Effector CD4-positive, alpha-beta T cell (primary cell): ENCODE measurements at places on chromosomes 11 and 22.

- no peak for DNase-seq
Measured at GRCh38 chr11:116906479-116906878, 69.1 kb upstream of the APOA1 start.

DNA sequence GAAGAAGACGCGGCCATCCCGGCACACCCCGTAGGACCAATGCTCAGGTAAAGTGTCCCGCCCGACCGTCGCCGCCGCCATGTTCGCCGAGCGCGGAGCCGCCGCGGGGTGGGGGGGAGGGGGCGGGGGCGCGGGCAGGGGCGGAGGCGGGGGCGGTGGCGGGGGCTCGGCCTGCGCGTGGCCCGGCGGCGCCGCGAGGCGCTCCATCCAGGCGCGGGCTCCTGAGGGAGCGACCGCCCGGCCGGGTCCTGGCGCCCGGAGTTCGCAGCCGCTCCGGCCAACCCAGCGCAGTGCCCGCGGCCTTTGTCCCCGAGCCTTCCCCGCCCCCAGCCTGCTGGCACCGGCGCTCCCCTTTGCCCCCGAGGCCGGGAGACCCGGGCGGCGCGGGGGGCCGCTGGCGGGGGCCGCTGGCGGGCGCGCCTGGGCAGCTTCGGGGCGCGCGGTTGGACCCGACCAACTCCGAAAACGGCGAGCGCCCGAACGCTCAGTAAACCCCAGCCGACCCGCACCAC is at the start of gene PLEKHA7:
PLEKHA7 (minus strand) TSS at position 94 of the 512 bp plus-strand sequence; CDS start at position 81, 13 bp downstream.
- DNase-seq = no peak

- DNase-seq = no peak
Measured at GRCh38 chr11:70398834-70399680, 728 bp downstream of the CTTN start.

GRCh38 chr11:67240576-67241389 is 25.5 kb upstream of the GRK2 start:
- DNase-seq = peak; percentile 82

DNA sequence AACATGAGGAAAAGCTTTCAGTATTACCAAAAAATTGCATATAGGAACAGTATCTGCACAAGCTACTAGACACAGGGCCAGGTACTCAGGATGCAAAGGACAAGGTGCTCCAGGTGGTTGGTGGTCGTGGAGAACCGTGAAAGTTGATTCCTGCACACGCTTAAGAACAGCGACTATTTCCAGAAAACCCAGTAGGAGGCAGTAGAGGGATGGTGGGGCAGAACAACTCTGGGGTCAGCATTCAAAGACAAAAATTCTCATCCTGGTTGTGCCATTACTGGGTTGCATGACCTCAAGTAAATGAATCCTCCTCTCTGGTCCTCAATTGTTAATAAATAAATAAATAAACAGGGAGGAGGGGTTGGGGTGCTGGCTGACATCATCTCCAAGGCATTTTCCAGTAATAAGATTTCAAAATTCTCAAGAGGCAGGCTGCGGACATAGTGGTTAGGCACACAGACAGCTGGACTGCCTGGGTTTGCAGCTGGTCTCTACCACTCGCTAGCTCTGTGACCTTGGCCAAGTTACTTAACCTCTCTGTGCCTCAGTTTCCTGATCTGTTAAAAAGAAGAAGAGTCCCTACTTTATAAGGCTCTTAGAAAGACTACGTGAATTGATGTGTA is 89.6 kb downstream of the ISX start:
- no peak for DNase-seq

DNA sequence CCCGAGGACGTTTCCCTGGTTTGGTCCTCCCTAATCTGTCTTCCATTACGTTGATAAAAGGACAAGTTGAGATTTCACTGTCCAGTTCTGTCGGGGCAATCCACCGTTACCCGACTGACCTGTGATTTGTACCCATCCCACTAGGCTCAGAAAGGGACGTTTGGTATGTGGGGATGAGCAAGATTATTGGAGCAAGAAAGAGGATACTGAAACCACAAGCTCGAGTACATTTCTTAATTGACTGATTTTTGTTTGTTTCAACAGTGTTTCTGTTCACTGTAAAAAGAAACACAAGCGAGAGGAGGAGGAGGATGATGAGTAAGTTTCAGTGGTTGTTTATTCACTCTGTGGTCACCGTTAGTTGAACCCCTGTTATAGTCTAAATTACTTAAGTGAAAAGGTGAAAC is 969 bp downstream of the CCDC117 start:
- no peak for DNase-seq

- DNase-seq = no peak
Measured at GRCh38 chr11:116736763-116737162, 36.0 kb downstream of the BUD13 start.

DNA sequence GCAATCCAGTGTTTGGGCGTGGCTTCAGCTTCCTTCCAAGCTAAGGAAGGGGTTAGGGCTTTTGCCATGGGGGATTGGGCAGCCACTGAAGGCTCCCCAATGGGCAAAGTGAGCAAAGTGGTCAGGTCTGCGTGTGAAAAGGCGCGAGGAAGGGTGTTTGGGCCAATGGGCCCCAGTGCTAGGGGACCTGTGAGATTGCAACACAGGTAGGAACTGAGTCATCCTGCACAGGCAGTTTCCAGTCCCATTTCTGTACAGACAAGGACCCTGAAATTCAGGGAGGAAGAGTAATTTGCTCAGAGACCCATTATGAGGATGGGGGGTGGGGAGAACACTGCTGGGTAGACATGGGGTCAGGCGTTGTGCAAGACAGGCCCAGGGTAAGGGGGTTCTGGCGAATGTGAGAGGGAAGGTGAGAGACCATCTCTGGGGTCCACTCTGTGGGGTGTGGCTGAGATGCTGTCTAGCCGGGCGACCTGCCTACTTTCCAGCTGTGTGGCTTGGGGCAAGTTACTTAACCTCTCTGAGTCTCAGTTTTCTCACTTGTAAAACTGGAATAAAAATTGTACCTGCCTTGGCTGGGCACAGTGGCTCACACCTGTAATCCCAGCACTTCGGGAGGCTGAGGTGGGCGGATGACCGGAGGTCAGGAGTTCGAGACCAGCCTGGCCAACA is 7.3 kb downstream of the CCDC88B start:
- DNase-seq = no peak

- DNase-seq = no peak
Measured at GRCh38 chr11:78429660-78430059, 12.0 kb upstream of the GAB2 start.

DNA sequence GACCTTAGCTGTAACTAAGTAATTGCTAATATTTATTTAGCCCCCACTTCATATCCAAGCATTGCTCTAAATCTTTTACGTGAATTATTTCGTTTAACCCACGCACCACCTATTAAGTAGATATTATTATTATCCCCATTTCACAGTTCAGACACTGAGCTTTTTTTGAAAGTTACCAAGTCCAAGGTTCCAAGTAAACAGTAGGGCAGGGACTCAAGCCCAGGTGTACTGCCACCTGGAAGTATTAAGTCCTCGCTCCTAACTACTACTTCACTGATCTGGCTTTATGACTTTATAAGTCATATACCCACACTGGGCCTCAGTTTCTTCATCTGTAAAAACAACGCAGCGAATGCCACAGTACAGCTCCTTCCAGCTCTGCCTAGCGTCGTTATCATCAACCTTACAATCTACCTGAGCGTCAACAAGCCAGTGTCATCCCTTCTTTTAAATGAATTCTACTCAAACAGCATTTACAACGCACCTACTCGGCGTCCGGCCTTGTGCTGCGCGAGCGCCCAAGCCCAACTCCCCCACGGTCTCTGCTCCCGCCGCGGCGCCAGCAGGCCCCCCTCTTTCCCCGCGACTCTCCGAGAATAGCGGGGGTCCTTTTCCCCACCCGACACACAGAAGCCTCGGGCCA is 624 bp downstream of the TMEM41B start:
- peak; percentile 14 for DNase-seq

DNA sequence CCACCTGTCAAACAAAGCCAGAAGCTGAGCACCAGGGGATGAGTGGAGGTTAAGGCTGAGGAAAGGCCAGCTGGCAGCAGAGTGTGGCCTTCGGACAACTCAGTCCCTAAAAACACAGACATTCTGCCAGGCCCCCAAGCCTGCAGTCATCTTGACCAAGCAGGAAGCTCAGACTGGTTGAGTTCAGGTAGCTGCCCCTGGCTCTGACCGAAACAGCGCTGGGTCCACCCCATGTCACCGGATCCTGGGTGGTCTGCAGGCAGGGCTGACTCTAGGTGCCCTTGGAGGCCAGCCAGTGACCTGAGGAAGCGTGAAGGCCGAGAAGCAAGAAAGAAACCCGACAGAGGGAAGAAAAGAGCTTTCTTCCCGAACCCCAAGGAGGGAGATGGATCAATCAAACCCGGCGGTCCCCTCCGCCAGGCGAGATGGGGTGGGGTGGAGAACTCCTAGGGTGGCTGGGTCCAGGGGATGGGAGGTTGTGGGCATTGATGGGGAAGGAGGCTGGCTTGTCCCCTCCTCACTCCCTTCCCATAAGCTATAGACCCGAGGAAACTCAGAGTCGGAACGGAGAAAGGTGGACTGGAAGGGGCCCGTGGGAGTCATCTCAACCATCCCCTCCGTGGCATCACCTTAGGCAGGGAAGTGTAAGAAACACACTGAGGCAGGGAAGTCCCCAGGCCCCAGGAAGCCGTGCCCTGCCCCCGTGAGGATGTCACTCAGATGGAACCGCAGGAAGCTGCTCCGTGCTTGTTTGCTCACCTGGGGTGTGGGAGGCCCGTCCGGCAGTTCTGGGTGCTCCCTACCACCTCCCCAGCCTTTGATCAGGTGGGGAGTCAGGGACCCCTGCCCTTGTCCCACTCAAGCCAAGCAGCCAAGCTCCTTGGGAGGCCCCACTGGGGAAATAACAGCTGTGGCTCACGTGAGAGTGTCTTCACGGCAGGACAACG is 11.7 kb downstream of the CXCR5 start:
- peak; percentile 73 for DNase-seq

DNA sequence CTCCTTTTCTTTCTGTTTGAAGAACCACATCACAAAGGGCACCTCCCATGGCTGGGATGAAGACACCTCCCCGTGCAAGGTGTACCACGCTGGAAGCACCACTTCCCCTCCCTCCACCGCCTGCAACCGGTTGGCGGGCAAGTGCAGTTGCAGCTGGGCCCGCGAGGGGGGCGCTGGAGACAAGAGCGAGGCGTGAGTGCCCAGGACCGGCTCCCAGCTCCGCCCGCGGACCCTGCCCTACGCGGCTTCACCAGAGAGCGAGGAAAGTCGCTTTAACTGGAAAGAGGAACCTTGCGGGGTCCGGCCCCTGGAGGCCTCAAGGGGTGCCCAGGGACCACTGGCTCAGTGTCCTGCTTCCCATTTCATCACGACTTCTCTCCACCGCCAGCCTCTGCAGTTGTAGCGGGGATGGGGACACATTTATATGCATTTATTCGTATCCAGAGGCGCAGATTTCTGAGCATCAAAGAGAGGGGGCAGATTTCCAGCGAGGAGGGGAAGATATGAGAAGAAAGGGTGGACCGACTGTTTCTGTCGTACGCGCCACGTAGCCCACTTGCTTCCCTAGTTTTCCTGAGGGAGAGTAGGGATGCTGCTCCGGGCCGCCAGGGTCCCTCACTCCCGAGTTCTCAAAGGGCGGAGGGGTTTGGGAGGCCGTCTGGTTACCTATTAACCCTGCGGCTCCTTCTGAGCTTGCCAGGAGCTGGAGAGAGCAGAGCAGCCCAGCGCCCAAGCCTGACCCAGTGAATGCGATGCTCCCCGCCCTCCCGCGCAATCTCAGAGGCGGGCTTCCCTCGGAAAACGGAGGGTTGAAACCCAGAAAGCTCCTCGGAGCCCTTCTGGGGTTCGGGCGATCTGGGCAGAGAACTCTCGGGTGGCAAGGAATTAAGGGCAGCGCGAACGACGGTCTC is 3.5 kb downstream of the ESAM start:
- peak; percentile 51 for DNase-seq
